Kasumi-1 (cell line): ENCODE measurements at places on chromosomes 5 and 9.

GRCh38 chr5:157544623-157544989 lies 31.0 kb downstream of the ADAM19 start:
- no peak for DNase-seq

- DNase-seq = no peak
Observed at GRCh38 chr9:108477529-108478006, 378.2 kb downstream of the ACTL7B start.

GRCh38 chr9:35795695-35796094 lies 4.3 kb downstream of the NPR2 start:
- DNase-seq = no peak

DNA sequence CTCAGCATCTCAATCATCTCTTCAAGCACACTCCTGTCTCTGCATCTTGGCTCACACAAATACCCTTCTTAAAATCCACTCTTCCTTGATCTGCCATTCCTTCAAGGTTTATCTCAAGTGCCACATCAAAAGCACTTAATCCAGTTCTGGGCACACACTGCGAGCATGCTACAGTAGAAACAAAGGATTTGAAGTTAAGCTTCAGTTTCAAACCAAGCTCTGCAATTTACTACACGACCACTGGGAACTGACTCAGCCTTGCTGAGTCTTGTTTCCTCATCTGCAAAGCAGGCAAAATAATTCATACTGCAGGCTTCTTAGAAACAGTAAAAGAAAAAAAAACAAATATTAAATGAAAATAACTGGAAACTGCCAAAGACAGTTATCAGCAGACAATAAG lies 50.5 kb upstream of the CTNNAL1 start:
- DNase-seq = no peak
